ENCODE measurements at places on chromosomes 1 and 21.

DNA sequence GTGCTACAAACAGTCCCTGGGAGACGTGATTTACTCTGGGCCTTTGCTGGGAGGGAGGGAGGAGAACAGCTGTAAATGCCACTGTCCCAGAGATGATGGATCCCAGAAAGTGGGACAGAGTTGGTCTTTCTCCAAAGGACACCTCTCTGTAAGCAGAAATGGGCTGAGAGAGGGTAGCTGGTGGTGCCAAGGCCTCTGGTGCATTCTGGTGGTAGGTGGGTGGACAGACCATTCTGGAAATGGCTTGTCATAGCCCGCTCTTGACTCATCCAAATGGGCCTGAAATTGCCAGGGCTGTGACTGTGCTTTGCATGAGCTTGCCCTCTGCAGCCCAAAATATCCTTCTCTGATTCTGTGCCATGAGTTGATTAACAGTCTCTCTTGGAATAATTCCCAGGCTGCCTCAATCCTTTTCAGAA, 36.1 kb downstream of the CCDC185 start:
- no peak for DNase-seq

GRCh38 chr1:47752559-47752958, 244.6 kb downstream of the TRABD2B start:
- no peak for DNase-seq

- no peak for DNase-seq
Observed at GRCh38 chr1:111745675-111746613, 6.7 kb upstream of the INKA2 start.

DNA sequence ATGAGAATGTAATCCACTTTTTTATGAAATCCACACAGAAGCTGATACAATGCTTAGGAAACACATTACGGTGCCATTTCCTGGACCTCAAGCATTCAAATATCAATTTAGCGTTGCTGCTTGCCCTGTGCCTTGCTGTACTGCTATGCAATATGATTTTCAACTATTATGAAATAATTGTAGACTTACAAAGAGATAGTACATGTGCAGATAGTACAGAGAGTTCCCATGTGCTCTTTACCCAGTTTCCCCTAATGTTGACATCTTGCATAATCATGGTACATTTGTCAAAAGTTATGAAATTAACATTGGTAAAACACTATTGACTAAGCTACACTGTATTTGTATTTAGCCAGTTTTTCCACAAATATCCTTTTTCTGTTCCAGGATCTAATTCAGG, 37.7 kb upstream of the PTBP2 start:
- no peak for DNase-seq

GRCh38 chr1:159970932-159971342, 16.9 kb upstream of the SLAMF9 start:
- DNase-seq = no peak

DNA sequence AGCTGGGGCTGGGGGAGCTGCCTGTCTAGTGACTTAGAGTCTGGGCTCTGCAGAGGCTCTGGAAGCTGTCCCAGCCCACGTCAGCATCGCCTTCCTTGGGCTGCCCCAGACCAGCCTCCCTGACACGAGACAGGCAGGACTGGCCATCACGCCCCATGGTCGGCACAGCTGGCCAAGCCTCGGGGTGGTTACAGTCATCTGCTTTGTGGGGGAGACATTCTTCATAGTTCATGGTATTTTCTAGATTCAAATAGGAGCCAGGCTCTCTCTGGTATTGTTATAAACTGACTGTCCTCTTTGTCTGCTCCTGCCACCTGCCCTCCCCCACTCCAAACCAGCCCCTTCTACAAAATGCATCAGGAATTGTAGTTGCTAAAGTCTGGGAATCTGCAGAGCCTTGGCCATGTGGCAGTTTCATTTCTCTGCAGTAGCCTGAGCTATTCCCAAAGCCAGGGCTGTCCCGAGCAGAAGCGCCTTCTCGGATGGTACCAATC, 29.4 kb downstream of the OLFML2B start:
- DNase-seq = no peak

DNA sequence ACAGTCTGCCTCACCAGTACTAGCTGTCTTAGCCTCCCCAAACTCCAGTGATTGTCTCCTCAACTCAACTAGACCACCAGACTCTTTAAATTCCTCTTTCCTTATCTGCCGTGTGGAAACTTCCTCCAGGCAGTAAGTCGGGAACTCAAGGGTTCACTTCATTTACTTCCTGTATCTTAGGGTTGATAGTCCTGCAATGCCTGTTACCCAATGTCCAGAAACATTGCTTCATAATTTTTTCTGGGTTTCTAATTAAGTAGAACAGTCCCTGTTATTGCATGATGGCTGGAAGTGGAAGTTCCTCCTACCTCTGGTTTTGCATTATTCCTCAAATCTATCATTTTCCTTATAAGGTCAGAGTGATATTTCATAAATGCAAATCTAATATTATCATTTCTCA, 60.8 kb upstream of the RNF11 start:
- peak; percentile 56 for DNase-seq

- DNase-seq = peak; percentile 82
Observed at GRCh38 chr21:33374450-33375096, 28.6 kb upstream of the IFNGR2 start.

GRCh38 chr1:239678181-239678580, 291.8 kb downstream of the CHRM3 start:
- no peak for DNase-seq

DNA sequence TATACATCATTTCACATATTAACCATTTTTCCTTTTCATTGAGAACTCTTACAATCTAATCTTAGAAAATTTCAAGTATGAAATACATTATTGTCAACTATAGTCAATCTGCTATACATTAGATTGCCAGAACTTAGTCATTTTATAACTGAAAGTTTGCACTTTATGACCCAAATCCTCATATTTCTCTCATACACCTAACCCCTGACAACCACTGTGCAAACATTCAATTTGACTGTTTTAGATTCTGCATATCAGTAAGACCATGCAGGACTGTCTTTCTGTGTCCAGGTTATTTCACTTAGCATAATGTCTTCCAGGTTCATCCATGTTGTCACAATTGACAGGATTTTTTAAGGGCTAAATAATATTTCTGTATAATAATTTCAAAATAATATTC, 1299.0 kb upstream of the B3GALT2 start:
- DNase-seq = no peak

- DNase-seq = no peak
Observed at GRCh38 chr1:19885821-19886220, 3.6 kb downstream of the OTUD3 start.

GRCh38 chr1:47431534-47431933, 6.3 kb upstream of the FOXD2 start:
- no peak for DNase-seq

DNA sequence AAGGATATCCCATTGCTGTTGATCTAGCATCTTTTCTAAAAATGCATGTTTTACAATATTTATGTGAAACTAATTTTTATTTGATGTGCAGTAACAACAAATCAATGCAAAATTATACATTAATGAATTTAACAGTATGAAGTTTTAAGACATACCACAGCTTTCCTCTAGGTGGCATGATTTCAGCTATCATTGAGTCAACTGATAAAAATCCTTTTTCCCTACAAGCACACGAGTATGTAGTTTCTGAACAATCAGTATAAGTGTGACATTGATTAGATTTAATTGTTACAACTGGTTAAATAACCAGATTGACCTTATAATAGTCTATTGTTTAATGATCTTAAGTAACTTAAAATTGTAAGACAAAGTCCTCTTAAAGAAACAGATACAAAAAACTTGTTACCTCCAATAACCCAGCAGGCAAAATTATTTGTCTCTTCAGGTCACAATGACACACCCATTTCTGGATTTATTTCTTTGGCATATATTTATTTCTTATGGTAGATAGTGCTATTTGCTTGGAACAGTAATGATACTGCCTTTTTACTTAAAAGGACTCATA, 5.8 kb upstream of the TGFB2 start:
- DNase-seq = peak; percentile 34

GRCh38 chr1:19850214-19850613, 32.0 kb upstream of the OTUD3 start:
- no peak for DNase-seq

GRCh38 chr1:6466023-6466422, at the start of gene TNFRSF25:
Gene TNFRSF25, minus strand, starts transcription at chr1:6466173. Its CDS starts 66 bp downstream, at chr1:6466107.
- DNase-seq = no peak

DNA sequence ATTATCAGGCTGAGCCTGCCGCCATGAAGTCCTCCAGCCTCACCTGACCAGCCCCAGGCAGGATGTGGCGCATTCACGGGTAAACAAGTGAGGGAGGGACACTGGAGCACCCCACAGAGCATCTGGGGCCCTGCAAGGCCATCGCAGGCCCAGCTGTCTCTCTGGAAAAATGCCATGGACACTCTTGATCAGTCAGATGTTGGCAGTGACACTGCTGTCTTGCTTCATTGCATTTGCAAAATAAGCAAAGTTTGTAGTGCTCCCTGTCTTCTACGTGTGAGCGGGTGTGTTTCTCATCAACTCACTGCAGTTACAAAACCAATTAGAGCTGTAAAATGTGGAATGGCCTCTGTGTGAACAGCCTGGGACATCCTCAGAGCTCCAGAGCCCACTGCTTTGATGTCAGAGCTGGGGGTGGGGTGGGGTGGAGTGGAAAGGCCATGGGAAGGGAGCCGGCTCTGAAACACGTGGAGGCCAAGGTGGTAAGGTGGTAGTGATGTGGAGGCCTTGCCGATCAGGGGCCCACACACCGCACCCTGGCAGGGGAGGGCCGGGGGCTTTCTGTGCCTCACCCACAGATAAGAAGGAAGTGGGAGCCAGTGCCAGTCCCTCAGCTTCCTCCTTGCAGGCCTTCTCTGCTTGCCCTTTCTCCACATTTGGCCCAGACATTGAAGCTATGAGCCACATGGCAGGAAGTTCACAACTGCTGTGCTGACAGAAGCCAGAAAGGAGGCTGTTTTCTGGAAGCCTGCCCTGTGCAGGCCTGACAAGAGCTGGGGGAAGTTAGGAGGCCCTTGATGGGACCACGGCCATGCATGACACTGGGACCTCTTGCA, 254.9 kb downstream of the RHOU start:
- DNase-seq = peak; percentile 97

All from Kasumi-1 (cell line).